ENCODE measurements at places on chromosomes 7 and 10.
A peak's percentile ranks its signal among the peaks of the same experiment; 100 is the strongest.

- no peak for DNase-seq
Measured at GRCh38 chr10:7756360-7756992, 31.3 kb downstream of the KIN start.

- DNase-seq: no peak
Measured at GRCh38 chr10:48389272-48389671, 82.8 kb downstream of the MAPK8 start.

- no peak for DNase-seq
Measured at GRCh38 chr10:132836248-132836831, 50.4 kb upstream of the NKX6-2 start.

DNA sequence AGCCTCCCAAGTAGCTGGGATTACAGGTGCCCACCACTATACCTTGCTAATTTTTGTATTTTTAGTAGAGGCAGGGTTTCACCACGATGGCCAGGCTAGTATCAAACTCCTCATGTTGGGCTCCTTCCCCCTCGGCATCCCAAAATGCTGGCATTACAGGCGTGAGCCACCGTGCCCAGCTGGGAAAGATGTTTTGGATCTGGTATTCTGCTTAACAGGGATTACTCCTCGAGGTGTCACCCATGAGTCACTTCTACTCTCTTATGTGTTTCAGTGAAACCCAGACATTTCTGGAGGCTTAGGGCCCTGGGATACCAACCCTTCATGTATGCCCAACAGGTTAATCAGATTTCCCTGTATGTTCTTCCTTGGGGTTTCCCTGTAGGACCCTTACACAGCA, 11.8 kb upstream of the OPN4 start:
- no peak for DNase-seq

DNA sequence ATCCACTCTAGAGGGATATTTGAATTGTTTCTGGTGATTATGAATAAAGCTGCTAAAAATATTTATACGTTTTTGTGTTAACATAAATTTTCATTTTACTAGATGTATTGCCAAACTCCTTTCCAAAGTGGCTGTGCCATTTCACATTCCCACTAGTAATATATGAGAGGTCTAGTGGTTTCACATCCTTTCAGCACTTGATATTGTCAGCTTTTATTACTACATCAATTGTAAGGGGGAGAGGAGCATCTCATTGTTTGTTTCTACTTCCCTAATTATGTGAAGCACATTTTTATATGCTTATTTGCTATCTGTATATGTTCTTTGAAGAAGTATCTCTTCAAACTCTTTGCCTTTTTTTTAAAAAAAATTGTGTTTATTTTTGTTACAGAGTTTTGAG, 184.5 kb downstream of the ADK start:
- DNase-seq: no peak

DNA sequence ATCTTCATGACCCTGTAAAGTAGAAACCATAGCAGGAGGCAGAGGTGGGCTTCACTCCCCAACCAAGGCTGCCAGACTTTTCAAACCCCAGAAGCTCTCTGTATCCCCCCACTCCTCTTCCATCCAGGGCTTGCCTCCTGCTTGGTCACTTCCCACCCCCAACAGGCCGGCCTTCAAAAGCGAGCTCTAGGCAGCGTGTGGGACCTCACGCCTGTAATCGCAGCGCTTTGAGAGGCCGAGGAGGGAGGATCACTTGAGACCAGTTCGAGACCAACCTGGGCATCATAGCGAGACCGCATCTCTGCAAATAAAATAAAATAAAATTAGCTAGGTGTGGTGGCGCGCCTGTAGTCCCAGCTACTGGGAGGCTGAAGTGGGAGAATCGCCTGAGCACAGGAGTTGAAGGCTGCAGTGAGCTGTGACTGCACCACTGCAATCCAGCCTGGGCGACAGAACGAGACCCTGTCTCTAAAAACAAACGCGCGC, 743 bp upstream of the POR start:
- DNase-seq: no peak

DNA sequence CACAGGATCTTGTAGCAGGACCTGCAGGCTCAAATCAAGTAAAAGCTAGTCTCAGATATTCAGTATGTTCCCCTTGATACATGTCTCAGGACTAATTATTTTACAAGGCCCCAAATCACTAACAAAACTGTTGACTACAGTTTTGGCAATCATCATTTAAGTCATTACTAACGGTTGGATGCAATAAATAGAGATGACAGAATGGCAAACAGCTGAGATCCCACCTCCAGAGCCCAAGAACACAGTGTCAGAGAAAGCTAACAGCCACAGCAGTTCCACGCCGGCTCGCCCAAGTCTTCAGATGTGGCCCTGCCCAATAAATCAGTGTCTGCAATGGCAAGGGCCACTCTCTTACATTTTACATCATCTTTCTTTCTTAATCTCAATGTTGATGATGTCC, 87.6 kb downstream of the CTBP2 start:
- DNase-seq: no peak

GRCh38 chr7:46230990-46231305, 309.9 kb upstream of the IGFBP3 start:
- DNase-seq: no peak

GRCh38 chr7:22296265-22296566, 60.7 kb downstream of the RAPGEF5 start:
- no peak for DNase-seq

- DNase-seq: no peak
Measured at GRCh38 chr7:151352512-151352911, 10.9 kb downstream of the NUB1 start.

DNA sequence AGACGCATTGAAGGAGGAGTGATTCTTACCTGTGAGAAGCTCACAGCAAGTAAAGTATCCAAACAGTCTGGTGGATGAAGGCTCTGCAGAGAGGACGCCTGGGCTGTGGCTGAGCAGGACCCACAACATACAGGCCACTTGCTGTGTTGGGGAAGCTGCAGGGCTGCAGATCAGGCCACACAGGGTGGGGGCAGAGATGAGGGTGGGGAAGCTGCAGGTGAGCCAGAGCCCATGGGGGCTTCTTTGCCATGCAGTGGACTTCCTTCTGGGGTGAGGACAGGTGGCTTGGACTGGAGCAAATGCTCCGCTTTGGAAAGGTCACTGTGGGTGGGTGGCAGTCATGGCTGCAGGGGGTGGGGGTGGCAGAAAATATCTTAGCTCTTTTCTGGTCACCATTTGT, 214.8 kb downstream of the GLRX3 start:
- no peak for DNase-seq

- no peak for DNase-seq
Measured at GRCh38 chr10:86250399-86250798, 116.2 kb downstream of the GRID1 start.

GRCh38 chr7:46317256-46317655, 396.2 kb upstream of the IGFBP3 start:
- DNase-seq: peak; percentile 52

- no peak for DNase-seq
Measured at GRCh38 chr7:69849268-69849667, 251.0 kb downstream of the AUTS2 start.

DNA sequence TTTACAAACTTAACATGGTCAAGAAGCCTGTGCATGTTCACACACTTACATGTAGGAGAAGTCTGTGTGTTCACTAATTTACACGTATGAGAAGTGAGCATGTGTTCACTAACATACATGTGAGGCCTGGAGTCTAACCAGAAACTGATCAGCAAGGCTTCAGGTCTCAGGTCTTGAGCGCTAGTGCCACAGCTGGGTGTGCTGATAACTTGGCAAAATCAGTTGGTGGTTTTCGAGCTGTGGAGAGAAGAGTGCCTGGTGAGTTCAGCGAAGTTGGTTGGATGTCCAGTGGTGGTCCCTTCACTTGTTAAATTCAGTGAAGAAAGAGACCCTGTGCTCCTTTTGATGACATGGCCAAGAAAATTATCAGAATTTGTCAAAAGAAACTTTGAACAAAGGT, 98.7 kb downstream of the CELF2 start:
- DNase-seq: no peak

DNA sequence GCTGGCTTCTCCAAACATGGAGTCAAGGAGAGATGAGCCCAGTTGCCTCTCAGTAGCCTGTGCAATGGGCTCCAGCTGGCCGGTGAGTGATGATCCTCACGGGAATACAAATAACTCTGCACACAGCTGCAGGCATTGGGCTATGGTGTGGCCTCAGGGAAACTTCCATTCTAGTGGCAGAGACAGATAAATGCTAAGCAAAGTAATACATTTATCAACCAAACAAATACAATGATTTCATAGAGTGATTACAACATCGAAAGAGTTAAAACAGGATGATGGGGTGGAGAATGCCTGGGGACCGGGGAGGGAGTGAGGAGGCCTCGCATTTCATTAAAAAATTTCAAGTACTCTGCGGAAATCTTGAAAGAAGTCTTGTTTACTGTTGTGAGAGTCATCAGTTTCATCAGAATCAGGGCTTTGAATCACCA, 15.0 kb upstream of the AKR1B1 start:
- no peak for DNase-seq

DNA sequence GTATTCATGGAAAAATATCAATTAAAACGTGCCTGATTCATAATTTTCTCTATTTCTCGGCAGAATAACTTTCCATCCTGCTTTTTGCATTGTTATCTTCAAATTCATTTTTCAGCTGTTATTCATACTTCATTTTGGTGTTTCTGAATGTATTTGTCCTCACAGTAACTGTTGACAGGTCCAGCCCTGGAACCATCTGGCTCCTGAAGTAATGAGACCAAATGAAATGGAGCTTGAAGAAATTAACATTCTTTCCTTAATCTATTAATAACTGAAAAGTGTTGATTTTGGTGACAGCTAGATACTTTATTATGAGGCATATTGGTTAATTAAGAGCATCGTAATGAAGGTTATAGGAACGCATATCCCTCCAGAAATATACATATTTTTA, 257.0 kb upstream of the MINDY3 start:
- DNase-seq: no peak

GRCh38 chr7:106063692-106064091, 48.4 kb downstream of the SYPL1 start:
- no peak for DNase-seq

DNA sequence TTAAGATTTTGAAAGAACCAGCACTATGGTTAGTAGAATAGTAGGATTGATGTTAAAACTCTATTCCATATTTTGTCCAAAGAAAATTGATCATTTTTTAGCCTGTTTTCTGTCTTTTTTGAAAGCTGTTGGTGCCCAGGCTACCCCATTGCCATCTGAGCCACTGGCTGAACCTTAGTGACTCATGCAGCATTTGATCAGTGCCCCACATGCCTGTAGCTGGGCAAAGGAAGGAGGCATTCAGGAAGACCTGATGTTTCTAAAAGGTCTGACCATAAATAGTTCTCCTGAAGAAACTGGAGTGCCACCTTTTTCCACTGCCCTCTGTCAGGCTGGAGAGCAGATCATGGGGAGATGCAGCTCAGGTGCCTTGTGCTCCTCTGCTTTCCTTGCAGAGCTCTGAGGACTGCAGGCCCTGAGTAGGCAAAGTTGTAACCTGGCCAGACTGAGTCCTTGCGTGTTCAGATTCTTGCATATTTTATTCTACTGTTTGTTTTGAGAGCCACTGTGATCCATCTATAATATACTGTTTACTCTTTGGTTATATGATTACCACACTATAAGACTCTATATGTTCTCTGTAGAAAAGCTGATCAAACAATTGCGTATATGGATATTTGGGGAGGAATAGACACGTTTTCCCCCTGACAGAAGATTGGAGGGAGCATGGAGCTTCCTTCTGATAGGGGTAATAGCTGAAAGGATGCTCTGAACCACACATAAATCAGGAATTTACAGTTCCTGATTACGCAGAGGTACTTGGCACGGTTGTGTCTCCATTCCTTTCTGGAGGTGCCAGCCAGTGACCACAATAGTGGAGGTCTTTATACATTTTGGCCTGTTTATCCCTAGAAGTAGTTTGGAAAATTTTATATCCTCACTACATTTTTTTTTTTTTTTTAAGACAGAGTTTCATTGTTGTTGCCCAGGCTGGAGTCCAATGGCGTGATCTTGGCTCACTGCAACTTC, 48.9 kb upstream of the GJD4 start:
- DNase-seq: no peak

DNA sequence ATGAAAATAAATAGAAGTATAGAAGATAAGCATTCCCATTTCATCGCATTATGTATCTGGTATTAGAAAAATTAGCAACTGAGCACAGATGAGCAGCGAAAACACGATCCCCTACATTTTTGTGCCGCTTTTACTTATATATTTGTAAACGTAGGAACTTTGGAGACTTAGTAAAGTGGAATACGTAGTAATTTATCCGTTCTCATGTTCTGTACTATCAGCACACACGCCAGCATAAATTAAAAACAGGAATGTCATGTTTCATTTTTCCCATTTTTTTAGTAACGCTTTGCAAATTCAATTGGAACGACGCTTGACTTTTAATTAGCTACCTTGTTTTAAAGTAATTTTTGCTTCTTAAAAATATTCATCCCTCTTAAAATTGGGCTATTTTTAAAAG, 2.4 kb downstream of the ZNRF2 start:
- no peak for DNase-seq

DNA sequence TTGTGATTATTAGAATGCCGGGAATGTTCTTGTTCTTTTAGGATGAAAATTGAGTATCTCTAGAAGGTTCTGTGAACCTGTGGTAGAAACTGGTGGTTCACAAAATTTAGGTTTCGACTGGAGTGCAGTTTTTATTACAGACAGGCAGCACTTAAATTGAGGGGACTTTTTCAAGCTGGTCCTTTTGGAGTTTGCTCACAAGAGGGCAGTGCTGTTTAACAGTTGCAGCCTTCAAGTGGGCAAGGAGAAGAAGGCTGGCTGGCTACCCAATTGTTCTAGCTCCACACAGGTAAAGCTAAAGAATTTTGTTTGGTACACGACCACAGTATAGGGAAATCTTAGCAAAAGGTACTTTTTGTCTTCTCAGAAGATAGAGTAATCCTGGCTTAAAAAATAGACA, 233.6 kb downstream of the SNX13 start:
- peak; percentile 46 for DNase-seq

- no peak for DNase-seq
Measured at GRCh38 chr10:43904844-43905243, 256.2 kb upstream of the ZNF32 start.

DNA sequence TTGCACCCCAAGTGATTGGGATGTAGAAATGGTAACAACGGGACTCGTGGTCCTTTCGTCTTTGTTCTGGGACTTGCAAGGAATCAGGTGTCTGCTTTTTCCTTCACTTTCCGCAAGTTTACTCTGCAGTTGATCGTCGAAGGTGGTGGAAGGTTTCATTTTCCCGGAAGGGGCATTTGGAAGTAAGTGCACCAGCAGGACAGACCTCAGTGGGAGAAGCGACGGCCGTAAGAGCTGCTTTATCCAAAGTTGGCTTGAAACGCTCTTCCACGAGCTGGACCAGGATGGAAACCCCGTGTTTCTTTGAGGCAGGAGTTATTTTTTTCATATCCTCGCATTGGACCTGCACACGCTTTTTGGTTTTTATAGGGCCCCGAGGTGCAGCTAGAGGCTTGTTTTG, 1.2 kb downstream of the BRI3 start:
- no peak for DNase-seq

DNA sequence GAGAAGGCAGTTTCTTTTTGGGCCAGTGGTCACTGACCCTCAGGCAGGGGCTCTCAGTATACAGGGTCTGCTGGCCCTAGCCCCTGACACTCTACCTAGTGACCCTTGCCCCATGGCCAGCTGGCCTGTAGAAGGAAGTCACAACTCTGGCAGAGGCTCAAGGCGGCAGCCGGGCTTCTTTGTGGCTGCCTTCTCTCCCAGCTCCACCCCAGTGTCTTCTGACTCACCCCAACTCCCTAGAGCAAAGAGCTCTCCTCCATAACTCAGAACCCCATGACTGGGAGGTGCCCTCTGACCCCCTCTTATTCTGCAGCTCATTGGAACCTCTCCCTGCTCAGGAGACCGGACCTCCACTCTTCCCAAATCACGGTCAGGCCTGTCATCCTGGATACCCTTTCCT, 358.2 kb downstream of the FGFR2 start:
- DNase-seq: no peak

- no peak for DNase-seq
Measured at GRCh38 chr7:64887756-64888508, 15.1 kb upstream of the ZNF273 start.
